ENCODE measurements at places on chromosomes 2 and 18.

DNA sequence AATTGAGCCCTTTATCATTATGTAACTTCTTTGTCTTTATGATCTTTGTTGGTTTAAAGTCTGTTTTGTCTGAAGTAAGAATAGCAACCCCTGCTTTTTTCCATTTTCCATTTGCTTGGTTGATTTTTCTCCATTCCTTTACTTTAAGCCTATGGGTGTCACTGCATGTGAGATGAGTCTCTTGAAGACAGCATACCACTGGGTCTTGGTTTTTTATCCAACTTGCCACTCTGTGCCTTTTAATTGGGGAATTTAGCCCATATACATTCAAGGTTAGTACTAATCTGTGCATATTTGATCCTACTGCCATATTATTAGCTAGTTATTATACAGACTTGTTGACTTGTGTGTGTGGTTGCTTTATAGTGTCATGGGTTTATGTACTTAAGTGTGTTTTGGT, 89.6 kb downstream of the NBEAL1 start:
- DNase-seq = no peak

GRCh38 chr2:17299891-17300540, 218.2 kb downstream of the RAD51AP2 start:
- DNase-seq = no peak

- no peak for DNase-seq
Measured at GRCh38 chr2:158713523-158714138, 81.5 kb upstream of the DAPL1 start.

DNA sequence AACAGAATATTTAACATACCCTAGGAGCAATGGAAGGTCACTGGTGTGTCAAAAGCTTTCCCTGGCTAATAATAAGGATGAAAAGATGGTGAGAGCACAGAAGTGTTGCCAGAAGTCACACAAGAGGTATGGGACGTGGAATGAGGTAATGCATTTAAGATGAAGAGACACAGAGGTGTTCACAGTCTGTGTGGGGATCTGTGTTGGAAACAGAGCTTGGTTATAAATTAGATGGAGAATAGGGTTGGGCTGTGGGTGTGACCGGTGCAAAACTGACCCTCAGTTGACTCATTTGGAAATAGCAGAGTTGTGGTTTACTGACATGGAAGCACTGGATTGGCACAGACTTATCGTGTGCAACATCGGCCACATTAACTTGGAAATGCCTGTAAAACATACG, 372.5 kb downstream of the SATB2 start:
- no peak for DNase-seq

DNA sequence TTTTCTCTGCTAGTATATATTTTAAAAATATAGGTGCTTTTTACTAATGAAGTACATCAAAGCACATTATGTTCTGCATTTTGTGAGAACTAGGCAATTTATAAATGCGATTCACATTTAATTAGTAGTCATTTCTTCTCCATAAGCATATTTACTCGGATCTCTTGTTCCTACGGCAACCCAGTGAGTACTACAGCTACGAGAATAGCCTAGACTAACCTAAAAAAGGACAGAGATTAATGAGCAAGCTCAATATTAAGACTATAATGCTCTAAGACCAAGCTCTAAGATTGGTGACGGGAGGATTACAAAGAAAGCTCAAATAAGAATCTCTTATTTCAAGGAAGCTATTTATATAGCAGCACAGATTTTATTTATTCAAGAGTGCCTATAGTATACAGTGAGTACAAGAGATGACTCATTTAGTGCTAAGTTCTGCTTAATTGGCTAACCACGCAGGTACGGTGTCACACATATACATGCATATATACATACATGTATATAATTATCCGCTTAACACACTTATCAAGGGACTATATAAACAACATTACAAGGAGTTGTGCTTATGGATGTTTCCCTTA, 364.7 kb downstream of the GPD2 start:
- DNase-seq = no peak

All from pulmonary artery endothelial cell (primary cell).